Anterior cingulate cortex (tissue), 58 donors: ENCODE measurements at places on chromosomes 1 and 21.
A peak's percentile ranks its signal among the peaks of the same experiment; 100 is the strongest.

- DNase-seq, result peak; percentile 8
Observed at GRCh38 chr1:23184212-23184934, 15.7 kb upstream of the LUZP1 start.

GRCh38 chr1:119086830-119087229 is 53.6 kb downstream of the WARS2 start:
- no peak for DNase-seq

DNA sequence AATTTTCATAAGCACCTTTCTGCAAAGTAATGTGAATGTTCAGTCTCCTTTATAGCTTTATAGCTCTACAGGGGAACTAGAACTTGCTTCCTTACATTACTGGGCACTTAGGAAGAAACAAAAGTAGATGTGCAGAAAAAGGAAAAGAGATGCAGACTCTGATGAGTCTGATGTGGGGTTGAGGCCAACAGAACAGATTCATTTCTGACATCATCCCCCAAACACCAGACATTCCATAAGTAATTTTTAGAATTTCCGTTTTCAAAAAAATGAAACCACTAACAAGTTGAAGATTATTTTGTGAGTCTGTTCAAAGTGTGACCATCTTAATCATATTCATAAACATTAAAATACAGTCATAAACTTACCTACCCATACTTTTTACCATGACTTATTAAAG is 96.0 kb downstream of the NRIP1 start:
- no peak for DNase-seq

GRCh38 chr1:13623021-13623637 is 39.5 kb downstream of the PDPN start:
- DNase-seq, result no peak

DNA sequence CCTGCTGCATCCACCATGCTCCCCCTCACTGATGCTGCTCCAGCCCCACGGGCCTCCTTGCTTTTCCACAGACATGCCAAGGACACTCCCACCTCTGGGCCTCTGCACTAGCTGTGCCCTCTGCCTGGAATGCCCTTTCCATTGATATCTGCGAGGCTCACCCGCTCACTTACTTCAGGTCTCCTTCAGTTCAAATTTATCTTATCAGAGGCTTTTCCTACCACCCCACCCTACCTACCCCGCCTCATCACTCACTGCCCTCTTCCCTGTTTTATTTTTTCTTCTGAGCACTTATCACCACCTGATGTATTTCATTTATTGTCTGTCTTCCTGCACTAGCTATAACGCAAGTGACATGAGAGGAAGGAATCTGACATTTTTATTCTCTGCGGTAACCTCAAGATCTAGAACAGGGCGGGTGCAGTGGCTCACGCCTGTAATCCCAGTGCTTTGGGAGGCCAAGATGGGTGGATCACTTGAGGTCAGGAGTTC is 7.0 kb downstream of the HSPG2 start:
- no peak for DNase-seq

DNA sequence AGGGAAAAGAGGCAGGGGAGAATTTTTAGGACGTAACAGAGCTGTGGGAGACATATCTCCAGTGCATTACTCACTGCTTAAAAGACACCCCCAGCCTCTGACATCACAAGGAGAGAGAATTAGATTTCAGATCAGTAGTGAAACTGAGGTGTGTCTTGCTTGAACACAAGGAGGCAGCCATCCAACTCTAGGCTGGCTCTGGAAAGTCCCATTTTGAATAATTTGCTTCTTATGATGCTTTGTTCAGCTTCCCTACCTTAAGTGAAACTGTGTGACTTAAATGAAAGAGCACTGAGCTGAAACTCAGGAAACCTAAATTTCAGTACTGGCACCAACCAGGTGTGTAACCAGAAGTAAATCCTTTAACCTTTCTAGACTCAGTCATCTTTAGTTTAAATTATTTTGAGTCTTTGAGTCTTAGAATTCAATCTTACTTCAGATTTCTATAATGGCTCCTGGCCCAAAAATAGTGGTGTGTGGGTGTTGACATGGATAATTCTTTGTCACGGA is 251.6 kb upstream of the SGIP1 start:
- no peak for DNase-seq

DNA sequence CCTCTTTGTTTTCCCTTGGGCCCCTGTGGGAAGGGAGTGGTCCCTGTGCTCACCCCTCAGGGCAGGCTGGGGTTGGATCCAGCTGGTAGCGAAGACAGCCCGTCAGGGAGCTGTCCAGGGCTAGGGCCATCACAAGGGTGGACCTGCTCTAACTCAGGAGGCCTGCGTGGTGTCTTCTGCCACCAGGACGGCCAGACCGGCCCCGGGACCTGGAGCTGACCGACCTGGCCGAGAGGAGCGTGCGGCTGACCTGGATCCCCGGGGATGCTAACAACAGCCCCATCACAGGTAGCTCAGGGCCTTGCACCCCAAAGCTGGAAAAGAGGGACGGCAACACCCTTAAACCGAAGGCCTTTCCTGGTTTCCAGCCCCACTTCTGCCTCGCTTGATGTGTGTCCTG is 64.2 kb upstream of the CNTN2 start:
- DNase-seq, result no peak

- DNase-seq, result no peak
Observed at GRCh38 chr21:43303275-43304178, 123.4 kb downstream of the SIK1 start.

- no peak for DNase-seq
Observed at GRCh38 chr1:156900896-156901589, 7.5 kb downstream of the PEAR1 start.

DNA sequence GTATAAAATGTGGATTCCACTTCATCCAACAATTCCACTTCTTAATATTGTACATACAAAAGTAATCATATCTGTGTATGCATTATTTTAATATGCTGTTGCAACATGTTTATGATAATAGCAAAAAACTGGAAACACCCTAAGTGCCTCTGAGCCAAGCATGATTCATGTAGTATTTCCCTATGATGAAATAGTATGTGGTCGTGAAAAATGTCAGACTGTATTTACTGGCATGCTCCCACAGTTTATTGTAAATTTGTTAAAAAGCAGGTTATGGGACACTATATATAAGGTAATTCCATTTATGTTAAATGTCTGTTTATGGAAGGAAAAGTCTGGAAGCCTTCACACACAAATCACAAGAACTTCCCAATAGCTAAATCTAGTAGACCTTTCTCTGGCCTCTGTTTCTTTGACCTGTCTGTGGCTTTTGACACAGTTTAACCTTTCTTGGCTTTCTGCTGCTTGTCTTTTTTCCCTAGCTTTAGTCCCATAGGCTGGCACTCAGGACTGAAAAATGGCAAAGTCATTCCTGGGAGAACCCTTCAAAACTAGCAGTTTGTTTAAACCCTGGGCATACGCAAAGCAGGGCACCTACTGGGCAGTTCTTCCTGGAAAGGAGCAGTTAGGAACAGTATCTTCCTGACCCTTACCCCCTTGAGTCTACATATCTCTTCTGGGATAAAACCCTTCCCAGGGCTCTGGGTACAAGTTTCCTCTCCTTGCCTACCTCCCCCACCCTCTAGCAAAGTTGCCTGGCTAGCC is 65.4 kb upstream of the ARTN start:
- no peak for DNase-seq

DNA sequence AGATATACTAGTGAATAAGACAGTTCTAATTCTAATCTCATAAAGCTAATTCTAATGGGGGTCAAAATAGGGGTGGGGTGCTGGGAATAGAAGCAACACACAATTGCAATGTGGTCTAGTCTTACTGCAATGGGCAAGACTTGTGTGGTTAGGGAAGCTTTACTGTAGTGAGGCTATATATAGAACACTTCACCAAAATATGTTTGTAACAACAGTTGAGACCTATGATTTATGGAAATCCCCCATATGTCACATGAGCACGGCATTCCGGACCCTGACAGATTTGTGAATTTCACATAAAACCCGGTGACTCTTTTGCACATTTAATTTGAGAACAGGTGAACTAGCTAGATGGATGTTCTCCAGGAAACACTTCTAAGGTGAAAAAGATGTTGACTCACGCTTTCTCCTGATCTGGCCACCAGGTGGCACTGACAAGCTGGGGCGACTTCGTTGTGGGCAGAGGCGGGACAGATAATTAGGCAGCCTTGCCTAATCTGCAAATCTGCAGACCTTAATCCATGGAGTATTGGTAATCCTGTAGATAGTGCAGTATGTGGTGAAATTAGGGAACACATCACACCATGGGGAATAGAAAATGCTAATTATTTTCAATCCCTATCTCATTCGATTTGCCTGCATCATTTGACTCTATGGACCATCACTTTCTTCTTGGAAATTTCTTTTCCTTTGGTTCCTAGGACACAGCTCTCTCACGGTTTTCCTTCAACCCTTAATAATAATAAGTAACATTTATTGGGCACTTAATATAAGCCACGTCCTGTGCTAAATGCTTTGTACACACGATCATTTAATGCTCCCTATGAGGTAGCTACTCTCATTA is 37.7 kb downstream of the KIAA0040 start:
- peak; percentile 14 for DNase-seq

- no peak for DNase-seq
Observed at GRCh38 chr1:97759078-97759477, 161.8 kb downstream of the DPYD start.

- DNase-seq, result no peak
Observed at GRCh38 chr1:92975551-92976232, 14.4 kb upstream of the DIPK1A start.

DNA sequence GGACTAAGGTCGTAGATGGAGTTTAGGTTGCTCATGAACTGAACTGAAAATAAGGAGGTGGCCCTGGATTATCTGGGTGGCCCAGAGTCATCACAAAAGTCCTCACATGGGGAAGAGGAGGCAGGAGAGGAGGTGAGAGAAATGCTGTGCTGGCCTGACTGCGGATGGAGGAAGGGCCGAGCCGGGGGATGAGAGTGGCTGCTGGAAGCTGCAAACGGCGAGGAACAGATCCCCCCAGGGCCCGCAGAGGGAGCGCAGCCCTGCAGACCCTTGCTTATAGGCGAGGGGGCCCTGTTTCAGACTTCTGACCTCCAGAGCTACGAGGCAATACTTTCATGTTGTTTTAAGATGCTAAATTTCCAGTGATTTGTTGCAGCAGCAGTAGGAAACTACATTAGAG is 102.7 kb upstream of the C1orf174 start:
- no peak for DNase-seq

DNA sequence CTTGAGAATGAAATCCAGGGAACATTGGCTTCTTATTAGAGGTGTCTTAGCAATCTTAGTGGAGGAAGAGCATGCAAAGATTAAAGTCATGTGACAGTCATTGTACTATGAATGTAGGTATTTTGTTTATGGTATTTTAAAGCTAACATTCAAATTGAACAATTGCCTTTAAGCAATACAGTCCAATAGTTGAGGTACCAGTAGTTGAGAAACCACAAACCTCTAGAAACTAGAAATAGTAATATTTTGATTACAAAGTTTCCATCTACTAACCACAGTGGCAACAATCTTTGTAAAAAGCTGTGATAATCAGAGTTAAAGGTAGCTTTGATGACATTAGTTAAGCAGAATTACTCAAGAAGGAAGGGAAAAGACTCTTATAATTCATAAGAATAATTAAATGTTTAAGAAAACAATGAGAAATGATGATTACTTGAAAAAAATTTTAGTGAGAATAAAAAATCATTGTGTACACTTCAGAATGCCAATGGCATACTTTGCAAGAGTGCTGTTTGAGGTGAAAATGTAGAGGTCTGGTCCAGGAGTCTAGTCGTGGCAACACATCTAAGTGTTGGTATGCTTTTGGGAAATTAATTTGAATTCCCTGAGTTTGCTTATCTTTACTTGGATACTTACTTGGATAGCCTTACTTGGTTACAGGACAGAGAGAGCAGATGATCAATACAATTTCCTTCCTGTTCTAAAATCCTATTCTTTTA is 104.9 kb upstream of the PTGFR start:
- no peak for DNase-seq

GRCh38 chr1:198640174-198640573 is 1.3 kb downstream of the PTPRC start:
- DNase-seq, result no peak

DNA sequence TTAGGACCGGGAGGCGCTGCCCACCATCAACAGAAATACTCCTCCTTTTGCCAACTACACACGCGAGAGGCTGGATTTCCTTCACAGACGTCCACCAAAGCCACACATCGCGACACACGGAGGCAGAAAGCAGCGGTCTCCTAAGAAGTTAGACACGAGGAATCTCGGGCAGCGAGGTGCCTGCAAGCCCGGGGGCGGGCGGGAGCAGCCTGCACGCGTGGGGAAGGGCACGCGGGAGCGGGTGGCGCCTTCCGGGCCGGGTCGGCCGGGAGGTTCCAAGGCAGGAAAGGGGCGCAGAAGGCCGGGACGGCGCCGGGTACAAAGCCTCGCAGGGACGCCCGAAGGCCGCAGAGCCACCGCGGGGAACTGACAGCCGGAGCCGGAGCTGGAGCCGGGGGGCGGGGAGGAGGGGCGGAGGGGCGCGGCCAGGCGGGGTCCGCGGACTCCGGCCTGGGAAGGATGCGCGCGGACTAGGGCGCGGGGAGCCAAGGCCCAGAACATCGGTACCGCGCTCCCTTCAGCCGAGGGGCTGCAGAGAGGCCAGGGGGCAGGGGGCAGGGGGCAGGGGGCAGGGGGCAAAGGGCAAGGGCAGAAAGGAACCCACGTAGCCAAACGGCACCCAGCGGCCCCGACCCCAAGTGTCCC is 722 bp downstream of the NPHP4 start:
- DNase-seq, result no peak

DNA sequence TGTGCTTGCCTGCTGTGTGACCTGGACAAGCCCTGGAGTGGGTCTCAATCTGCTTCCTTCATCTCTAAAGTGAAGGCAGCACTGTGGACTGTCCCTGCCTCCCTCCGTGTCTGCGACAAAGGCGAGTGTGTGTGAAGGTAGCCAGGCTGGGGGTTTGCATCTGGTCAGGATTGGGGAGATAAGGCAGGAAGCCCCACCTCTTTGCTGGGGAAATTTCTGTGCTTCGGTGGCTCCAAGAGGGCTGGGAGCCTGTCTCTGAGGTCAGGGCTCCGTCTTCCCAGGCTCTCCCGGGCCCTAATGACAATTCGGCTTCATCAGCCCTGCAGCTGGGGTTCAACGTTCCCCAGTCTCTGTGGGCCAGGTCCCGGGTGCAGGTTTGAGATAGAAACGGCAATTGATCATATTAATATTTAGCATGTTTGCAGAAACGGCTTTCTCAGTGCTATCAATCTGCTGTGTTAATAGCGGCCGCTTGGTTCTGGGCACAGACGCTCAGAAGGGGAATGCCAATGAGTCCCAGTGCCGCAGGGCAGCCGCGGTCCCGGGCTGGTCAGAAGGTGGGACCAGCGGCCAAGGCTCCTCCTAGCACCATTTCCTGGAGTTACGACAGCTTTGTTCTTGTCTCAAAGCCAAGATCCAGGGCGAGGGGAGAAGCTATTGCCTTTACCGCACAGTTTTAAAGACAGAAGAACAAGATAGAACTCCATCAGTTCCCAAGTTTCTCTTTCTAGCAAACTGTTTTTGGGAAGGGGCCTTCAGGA is 105.7 kb downstream of the PRDM16 start:
- peak; percentile 49 for DNase-seq

DNA sequence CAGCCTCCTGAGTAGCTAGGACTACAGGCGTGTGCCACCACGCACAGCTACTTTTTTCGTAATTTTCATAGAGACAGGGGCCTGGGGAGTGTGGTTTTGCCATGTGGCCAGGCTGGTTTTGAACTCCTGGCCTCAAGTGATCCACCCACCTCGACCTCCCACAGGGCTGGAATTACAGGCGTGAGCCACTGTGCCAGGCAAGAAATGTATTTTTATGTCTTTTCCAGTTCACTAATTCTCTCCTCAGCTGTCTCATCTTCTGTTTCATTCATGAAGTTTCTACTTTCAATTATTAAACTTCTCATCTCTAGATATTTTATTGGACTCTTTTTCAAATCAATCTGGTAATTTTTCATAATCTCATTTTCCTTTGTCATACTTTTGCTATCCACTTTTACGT is 72.1 kb upstream of the DISP3 start:
- DNase-seq, result no peak
